ENCODE measurements at places on chromosomes 7 and 10.

- no peak for DNase-seq
Measured at GRCh38 chr7:139084709-139085108, 24.8 kb downstream of the ZC3HAV1 start.

- DNase-seq: no peak
Measured at GRCh38 chr7:55241958-55242357, 123.2 kb upstream of the LANCL2 start.

DNA sequence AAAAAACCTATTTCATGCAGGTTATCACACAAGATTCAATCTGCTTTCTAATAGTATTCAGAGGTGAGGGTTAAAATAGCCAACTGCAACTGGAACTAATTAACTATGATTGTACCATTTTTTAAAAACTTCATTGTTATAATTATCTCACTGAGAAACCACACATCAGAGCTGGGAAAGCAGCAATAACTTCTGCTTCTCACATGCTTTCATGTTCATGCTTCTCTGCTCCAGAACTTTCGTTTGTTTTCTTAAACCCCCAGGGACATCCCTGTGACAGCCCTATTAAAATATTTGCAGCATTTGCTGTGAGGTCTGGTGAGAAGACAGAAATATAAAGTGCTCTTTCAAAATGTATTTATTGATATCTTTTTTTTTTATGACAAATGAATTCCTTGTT is 389.0 kb upstream of the SORCS1 start:
- no peak for DNase-seq

- DNase-seq: no peak
Measured at GRCh38 chr7:621572-622285, 102.1 kb upstream of the PDGFA start.

DNA sequence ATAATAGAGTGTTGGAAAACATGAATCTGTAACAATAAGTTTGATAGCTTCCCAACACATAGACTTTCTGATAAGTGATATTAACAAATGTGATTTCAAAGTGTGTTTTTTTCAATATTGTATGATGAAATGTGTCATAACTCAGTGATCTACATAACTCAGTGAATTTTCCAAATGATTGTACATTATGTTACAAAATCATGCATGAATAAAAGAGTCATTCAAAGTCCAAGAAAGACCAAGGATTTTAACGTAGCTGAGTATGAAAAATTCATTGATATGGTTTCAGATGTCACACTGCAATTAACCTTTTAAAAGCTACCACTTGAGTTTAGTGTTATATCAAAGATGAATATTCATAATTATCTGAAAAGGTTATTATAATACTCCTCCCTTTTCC is 111.2 kb downstream of the MYOF start:
- no peak for DNase-seq

GRCh38 chr7:69813637-69814240 is 215.5 kb downstream of the AUTS2 start:
- no peak for DNase-seq

DNA sequence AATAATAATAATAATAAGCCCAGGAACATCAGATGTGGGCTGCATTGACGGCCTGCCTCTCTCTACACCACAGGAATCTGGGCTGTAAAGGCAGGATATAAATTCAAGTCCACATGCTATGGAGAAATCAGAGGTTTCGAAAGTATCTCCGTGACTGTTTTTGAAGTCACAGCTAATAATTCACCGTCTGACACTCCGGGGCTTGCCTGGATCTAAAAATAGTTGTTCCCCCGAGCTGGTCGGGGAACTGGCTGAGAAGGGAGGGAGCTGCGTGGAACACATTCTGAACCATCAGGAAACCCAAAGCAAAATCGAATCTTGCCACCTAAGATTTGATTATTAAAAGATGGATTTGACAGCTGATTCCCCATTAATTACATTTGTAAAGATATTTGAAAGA is 35.4 kb downstream of the KLF6 start:
- no peak for DNase-seq

- no peak for DNase-seq
Measured at GRCh38 chr7:137987968-137988367, 13.9 kb downstream of the CREB3L2 start.

GRCh38 chr7:143518941-143519340 is 41.3 kb downstream of the TAS2R41 start:
- no peak for DNase-seq

DNA sequence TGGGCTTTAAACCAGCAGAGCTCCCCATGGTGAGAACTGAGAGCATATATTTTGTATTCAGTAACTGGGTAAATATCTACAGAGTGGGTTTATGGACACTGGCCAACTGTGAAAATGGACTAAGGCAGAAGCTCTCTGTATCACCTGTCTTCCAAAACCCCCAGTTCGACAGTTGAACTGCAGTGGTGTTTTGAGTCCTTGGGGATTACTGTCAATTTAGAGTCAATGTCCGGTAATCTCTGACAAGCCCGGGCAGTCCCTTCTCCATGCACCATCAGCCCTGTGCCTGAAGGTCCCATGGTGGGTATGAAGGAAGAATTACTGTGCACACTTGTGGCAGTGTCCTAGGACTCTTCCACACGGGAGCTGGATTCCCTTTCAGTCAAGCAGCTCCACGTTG is 235.0 kb downstream of the CCSER2 start:
- no peak for DNase-seq

GRCh38 chr10:103683851-103684250 is 171.5 kb downstream of the SH3PXD2A start:
- DNase-seq: no peak

- DNase-seq: no peak
Measured at GRCh38 chr10:30893208-30893607, 138.5 kb downstream of the ZNF438 start.

GRCh38 chr7:95264363-95264891 is 59.9 kb downstream of the PON1 start:
- DNase-seq: no peak

GRCh38 chr10:92756201-92757065 is 66.7 kb downstream of the HHEX start:
- DNase-seq: no peak

- DNase-seq: peak; percentile 40
Measured at GRCh38 chr10:119209035-119209735, 1.8 kb downstream of the GRK5 start.

DNA sequence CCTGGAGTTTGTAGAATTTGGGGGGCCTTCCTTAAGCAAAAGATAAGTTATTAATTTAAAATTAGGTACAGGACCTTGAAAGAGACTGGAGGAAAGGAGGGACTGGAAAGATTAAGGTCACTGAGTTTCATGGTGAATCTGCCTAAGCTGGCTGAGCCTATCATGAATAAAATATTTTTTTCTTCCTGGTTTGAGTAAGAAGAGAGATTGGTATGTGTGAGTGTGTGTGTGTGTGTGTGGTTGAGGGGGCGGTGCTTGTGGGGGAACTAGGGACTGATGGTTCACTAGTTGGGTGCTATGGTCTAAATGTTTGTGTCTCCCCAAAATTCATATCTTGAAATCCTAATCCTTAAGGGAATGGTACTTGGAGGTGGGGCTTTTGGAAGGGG is 142.5 kb upstream of the PRKCQ start:
- DNase-seq: no peak

- no peak for DNase-seq
Measured at GRCh38 chr10:129259128-129259815, 207.8 kb upstream of the MGMT start.

DNA sequence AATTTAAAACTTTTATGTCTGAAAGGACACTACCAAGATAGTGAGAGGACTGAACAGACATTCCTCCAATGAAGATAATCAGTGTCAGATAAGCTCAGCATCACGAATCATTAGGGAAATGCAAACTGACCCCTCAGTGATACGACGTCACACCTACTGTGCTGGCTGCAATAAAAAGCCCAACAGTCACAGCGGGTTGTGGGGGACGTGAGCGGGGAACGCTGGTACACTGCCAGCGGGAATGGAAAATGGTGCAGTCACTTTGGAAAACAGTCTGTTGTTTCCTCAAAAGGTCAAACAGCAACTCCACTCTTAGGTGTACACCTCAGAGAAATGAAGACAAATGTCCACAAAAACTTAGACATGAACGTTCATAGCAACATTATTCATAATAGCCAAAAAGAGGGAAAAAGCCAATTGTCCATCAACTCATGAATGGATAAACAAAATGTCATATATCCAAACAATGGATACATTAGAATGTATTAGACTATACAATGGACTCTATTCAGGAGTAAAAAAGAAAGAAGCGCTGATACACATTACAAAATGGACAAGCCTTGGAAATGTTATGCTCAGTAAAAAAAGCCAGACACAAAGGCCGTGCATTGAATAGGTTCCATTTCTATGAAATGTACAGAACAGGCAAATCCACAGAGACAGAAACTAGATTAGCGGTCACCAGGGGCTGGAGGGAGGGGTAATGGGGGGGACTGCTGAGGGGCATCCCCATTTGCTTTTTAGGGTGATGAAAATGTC is 2.4 kb upstream of the ECHS1 start:
- no peak for DNase-seq

DNA sequence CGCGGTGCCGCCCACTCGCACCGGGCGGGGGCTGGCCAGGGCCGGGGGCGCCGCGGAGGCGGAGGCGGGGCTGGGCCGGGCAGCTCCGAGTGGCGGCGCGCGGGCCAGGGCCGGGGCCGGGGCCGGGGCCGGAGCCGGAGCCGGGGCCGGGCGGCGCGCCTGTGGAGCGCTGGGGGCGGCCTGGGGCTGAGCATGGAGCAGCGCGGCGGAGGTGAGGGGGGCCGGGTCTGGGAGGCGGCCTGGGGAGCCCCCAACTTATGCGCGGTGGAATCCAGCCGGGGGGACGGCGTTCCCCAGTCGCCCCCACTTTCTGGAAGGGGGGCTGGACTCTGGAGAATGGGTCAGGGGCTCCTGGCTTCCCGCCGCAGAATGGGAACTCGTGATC is at the start of gene LZTS2:
Gene LZTS2, plus strand, starts transcription at position 67 of the 385 bp plus-strand sequence. CDS start 2,731 bp downstream, outside the sequence.
- no peak for DNase-seq

DNA sequence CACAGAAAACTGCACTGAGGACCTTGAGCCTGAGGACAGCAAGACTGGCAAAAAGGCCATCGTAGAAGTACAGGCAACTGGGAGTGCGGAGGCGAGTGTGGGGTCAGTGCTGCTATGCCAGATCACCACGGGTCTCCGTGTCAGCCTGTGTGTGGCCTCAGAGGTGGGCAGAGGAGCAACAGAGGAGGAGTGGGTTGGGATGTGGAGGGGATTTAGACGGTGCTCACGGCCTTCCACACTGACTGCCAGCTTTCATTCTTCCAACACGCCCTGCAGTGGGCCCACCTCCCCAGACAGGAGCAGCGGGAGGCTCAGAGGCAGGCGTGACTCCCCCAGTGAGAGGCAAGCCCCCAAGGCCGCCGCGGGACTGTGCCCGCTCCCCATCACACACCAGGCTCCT is 17.0 kb upstream of the ZMIZ1 start:
- DNase-seq: no peak

- no peak for DNase-seq
Measured at GRCh38 chr7:130281260-130281659, 11.7 kb upstream of the CPA4 start.

- DNase-seq: no peak
Measured at GRCh38 chr7:43396187-43396740, 186.6 kb upstream of the STK17A start.

DNA sequence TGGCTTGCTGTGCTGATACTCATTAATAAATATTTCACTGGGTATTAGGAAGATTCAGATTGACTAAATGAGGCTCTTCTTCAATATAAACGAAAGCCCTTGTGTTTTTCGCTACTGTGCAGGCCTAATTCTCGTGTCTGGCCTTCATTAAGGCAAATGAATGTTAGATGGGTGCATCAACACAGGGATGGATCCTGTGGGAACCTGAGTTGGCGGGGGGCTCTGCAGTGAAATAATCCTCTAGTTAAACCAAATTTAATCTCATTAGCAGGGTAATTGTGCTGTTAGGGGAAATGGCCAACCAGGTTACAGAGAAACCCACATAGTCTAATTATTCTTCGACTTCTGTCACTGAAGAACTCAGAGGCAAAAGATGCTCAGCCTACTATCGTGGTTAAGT is 325.8 kb upstream of the LRGUK start:
- DNase-seq: no peak

DNA sequence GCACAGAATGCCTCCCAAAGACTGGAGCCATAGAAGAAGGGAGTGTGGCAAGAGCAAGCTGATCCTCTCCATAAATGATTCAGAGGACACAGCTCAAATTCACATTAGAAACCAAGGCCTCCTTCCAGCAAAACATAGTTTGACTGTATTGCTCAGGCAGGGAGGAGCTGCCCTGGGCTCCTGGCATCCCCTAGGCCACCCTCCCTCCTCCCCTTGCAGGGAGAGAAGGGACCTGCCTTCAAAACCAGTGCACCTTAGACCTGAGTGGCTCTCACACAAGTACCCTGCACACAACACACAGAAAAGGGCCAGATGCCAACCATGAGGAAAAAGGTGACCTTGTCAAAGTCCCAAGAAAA is 64.7 kb downstream of the CREB3L2 start:
- DNase-seq: no peak

DNA sequence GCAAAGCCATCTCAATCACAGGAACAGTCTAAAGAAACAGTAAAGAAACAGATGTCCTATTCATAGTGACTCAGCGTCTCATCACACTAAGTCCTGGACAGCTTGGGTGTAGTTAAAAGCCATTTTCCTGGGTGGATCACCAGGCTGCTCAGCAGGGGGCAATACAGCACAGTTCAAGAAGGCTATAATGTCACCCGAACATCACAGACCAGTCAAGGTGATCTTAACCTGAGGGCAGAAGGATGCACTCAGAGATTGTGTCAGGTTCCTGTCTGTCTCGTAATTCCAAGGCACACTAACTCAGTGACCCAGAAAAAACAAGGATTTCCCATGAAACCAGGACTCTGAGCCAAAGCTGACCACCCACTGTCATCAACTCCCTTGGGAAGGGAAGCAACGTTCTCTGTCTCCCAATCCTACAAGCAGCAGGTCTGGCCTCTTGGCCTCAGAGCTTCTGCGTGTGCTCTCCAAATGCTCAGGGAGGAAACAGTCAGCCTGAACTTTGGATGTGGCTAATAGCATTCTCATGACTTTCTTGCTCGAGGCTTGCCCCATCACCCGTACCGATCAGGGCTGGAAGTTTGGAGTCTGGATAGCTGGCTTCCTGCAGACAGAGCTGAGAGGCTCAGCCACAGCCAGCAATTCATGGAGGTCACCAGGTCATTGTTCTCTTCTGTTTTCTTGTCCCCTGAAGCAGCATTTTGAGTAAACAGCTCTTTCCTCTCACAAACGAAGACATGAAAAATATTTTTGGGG is 90.4 kb upstream of the FAM171A1 start:
- DNase-seq: no peak

DNA sequence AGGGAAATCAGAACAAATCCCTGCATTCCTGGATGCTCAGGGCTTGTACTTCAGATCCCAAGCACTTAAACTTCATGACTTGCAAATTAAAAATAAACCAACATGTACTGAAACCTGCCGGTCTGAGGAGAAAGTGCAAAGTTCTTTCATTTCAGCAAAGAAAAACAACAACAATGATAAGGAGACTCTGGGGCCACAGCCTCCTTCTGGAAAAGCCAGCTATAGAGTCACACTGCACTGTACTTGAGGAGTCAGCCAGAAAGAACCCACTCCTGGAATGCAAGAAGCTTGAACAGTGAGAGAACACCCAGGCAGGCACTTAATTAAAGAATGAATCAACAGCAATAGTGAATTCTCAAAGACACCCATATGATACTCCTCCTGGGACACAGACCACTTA is 49.7 kb upstream of the TM9SF3 start:
- DNase-seq: no peak
